NCI-H1930 (cell line): ENCODE measurements at places on chromosomes 1 and 21.

GRCh38 chr1:116671912-116672311 lies 4.4 kb upstream of the IGSF3 start:
- no peak for DNase-seq

- no peak for DNase-seq
Measured at GRCh38 chr1:40038697-40039096, 1.8 kb upstream of the CAP1 start.

GRCh38 chr1:232754930-232755329 lies 50.3 kb upstream of the MAP10 start:
- no peak for DNase-seq

DNA sequence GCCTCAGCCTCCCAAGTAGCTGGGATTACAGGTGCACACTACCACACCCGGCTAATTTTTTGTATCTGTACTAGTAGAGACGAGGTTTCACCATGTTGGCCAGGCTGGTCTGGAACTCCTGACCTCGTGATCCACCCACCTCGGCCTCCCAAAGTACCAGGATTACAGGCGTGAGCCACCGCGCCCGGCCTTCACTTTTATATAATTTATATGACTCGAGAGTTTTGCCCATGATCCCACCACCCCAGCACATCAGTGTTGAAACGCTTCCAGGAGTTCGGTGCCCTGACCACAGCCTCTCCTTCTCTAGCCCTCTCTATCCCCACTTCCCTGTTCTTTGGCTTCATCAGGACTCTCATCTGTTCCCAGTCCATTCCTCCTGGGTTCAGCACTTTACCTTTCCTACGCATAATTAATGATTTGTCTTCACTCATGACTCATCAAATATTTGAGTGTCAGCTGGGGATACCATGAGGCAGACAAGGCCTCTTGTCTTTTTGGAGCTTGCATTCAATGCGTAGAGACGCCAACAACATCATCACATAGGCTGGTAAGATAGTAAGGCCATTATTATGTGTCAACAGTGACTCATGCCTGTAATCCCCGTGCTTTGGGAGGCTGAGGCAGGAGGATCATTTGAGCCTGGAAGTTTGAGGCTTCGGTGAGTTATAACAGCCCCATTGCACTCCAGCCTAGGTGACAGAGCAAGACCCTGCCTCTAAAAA lies 1.4 kb downstream of the PMF1 start:
- DNase-seq: no peak

DNA sequence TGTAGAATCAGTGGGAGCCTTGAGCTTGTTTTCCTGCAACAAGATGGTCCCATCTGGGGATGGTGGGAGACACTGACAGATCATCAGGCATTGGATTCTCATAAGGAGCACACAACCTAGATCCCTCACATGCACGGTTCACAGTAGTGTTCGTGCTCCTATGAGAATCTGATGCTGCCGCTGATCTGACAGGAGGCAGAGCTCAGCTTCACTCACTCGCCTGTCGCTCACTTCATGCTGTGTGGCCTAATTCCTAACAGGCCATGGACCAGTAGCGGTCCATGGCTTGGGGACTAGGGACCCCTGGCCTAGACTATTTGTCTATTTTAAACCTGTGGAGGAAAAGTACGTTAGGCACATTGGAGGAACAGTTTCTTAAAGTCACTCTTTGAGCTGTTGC lies 140.0 kb downstream of the EDEM3 start:
- no peak for DNase-seq

DNA sequence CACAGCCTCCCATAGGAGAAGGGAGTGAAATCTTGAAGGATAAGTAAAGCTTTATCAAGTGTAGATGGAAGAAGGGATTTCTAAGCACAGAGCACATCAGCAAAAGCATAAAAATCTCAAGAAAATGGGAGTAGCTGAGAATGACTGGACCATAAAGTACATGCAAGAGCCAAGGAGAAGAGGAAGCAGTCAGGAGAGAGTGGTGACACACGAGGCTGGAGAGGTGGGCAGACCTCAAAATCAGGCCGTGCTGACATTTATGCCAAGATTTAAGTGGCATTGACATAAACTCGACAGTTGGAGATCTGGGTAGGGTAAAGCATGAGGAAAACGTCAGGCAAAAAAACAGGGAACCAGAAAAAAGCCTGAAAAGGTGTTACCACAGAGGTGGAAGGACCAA lies 62.3 kb downstream of the GFI1 start:
- no peak for DNase-seq

DNA sequence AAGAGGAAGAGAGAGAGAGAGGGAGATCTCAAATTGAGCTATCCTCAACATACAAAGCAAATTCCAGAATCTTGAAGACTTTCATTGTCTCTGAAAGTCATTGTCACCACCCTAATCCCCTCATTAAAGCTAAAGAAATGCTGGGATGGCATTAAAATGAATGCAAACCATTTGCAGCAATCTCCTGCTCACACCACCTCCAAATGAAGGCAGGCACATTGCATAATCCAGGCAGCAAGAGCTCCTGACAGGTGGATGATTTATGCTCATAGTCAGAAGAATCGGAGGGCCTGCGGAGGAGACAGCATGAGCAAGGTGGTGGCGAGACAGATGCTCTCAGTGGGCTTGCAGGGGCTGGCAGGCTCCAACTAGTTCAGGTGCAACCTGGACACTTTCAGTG lies 90.2 kb downstream of the ESRRG start:
- no peak for DNase-seq

DNA sequence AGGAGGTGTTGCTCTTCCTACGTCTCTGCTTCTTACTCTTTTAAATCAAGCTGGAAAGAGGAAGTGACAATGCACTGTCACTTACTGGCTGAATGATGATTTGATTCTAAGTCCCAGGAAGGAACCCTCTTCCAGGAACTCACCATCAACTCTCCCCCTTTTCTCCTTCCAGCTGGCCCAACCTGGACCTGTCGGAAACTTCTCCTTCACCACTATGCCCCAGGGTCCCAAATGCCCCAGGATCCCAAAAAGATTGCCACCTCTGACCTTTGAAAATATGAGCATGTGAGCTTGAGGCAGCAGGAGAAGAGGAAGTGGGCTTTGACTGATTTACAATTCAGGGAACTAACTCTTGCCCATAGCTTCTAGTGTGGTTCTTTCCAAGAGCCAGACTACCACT lies 5.3 kb upstream of the ADAMTS5 start:
- no peak for DNase-seq

DNA sequence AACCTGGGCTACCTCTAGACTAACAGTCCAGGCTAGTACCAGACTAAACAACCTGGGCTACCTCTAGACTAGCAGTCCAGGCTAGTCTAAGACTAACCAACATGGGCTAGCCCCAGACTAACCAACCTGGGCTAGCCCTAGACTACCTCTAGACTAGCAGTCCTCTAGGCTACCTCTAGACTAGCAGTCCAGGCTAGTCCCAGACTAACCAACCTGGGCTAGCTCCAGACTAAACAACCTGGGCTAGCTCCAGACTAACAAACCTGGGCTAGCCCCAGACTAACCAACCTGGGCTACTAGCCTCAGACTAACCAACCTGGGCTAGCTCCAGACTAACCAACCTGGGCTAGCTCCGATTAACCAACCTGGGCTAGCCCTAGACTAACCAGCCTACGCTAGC lies 2.0 kb downstream of the TFF2 start:
- DNase-seq: no peak

DNA sequence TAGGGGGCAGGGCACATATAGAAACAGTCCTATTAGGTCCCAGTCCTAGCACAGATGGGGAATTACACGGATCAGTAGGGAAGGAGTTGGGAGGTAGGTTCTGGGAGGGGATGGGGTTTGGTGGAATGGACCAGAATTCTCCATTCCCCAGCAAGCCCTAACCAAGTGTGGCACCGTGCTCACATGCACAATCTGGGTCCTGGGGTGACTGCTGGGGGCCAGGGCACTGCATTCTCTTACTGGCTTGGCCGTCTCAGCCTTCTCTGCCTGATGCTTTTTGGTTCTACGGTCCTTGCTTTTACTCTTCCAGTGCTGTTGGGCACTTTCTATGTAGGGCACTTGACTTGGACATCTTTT lies 53.9 kb downstream of the NENF start:
- no peak for DNase-seq

DNA sequence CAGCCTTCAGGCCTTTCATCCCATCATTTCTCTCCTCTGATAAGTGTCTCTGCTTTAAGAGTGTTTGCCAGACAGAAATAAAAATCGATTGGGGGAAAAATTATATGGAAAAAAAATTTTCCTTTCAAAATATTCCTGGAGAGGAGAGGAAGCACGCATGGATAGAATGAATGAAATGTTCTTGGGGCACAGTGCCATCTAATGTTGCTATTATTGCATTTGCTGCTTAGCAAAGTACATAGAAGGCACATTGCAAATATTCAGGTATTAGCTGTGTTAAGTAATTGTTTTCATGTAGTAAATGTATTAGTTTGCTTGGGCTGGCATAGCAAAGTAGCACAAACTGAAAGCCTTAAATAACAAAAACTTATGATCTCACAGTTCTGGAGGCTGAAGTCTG lies 18.1 kb downstream of the B3GALT5 start:
- no peak for DNase-seq

- DNase-seq: no peak
Measured at GRCh38 chr1:9751971-9752370, 71.8 kb downstream of the CLSTN1 start.

- no peak for DNase-seq
Measured at GRCh38 chr1:95584315-95584714, 350.3 kb downstream of the RWDD3 start.

DNA sequence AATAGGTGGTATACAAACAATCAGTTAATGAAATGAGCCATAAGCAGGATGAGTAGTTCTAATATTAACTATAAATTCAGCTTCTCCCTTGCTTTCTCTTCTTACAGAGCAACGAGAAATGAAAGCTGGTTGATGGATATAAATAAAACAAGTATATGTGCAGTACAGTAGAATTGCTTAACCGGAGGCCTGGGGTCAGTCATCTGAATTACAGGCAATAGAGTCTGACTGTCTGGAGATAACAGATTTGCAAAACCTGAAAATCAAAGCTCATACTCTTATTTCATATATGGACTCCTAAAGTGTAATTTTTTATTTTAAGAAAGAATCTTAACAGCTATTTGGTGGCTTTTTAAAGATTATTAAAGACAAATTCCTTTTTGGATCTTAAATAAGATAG lies 43.1 kb upstream of the SGIP1 start:
- no peak for DNase-seq

DNA sequence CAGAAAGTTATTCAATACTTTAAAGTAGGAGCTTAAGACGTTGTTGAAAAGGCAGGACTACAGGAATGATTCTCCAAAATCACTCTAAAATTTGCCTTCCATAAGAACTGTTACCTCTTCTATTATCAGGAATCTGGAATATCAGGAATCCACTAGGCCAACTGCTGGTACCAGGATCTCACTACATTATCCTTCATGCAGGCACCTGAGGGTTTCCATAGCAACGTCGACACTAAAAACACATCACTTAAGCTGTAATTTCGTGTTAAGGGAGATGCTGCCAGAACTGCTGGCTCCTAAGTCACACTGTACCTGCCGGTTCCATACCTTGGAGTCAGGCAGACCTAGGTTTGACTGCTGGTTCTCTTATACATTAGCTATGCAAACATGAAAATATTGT lies 139.7 kb upstream of the C1orf87 start:
- no peak for DNase-seq

DNA sequence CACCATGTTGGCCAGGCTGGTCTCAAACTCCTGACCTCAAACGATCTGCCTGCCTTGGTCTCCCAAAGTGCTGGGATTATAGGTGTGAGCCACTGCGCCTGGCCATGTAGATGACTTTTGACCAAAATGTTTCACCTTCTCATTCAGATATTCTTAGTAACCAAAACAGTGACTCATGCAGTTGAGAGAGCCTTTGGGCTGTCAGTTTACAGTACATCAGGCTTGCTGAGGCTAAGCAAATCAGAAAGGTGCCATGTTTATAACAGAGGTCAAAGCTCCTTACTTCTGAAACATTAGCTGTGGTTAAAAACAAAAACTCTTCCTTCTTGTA lies 21.0 kb downstream of the CNIH4 start:
- no peak for DNase-seq

DNA sequence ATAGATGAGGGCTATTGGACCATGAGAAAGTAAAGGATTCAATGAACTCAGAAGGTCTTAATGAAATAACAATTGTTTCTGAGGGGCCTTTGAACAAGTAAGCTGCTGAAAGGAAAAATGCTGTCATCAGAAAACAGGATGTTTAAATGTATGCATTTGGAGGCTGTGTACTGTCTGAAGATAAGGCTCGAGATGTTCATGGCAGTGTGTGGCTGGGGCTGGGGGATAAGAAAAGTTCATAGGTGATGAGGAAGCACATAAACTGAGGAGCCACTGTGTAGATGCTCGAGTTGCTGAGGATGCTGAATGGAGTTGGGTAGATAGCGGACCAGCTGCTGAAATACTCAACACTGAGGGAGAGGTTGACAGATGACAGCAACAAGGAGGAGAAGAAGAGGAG lies 17.8 kb downstream of the THEM4 start:
- DNase-seq: no peak

GRCh38 chr1:219152751-219153150 lies 20.9 kb upstream of the LYPLAL1 start:
- no peak for DNase-seq

DNA sequence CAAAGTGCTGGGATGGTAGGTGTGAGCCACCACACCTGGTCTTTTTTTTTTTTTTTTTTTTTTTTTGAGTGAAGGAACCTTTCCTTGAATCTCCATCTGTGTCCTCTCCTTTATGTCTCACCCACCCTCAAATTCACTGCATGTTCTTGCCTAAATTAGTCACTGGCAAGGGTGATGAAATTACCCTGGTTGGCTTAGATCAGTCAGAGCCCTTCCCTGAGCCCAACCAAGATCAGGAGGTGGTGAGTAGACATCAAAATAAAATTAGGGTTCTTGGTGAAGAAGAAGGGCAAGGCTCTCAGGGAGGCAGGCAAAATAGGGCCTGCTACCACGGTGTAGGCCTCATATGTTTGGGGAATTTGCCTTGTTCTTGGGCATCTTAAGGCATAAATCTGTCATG lies 5.3 kb upstream of the TNN start:
- DNase-seq: no peak

DNA sequence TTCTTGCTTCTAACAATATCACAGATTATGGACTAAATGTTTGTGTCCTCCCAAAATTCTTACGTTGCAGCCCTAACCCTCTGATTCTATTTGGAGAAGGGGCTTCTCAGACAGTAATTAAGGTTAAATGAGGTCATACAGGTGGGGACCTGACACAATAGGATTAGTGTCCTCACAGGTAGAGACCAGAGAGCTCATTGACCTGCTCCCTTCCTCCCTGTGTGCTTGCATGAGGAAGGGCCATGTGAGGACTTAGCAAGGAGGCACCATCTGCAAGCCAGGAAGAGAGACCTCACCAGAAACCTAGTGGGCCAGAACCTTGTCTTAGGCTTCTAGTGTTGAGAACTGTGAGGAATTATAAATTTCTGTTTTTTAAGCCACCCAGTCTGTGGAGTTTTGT lies 322.6 kb downstream of the SMYD3 start:
- no peak for DNase-seq

DNA sequence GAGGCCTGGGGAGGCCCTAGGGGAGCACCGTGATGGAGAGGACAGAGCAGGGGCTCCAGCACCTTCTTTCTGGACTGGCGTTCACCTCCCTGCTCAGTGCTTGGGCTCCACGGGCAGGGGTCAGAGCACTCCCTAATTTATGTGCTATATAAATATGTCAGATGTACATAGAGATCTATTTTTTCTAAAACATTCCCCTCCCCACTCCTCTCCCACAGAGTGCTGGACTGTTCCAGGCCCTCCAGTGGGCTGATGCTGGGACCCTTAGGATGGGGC lies 5.2 kb downstream of the ELF3 start:
- no peak for DNase-seq
